ENCODE measurements at places on chromosomes 3 and 15. TPM values are rescaled to one million over a fixed set of nuclear protein-coding genes. Genes with fewer than 3 reads are reported as not detected.

FBXO22 gene
- polyA plus RNA-seq = 15.0 TPM

BAHD1 gene
- 9.7 TPM for polyA plus RNA-seq

FAM131A gene
- 32.5 TPM for polyA plus RNA-seq

ROBO1 gene
- 3.1 TPM for polyA plus RNA-seq

MASP1 gene
- polyA plus RNA-seq = 51.5 TPM

ATP13A5 gene
- not detected for polyA plus RNA-seq

DNA sequence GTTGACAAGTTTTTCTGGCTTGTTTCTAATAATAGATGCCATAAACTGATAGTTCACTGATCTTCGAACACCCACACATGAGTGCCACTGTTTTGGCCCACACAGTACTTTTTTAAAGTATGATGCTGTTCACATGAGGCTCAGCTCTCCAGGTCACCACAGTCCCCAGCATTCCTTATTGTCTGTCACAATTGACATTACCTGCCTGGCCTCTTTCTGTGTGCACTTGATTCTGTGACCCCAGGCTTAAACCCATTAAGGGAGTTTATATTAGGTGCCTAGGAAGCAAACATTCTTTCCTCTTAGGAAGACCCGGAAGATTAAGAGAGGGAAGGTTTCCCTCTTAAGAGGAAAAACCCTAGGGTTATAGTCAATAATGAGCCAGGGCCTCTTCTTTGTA lies 24.2 kb upstream of the LRRFIP2 start:
- DNase-seq = no peak

- no peak for DNase-seq
These were observed 204.5 kb upstream of the UBE2E1 start for GRCh38 chr3:23601091-23601822.

GRCh38 chr3:89612027-89612426 lies 504.6 kb downstream of the EPHA3 start:
- no peak for DNase-seq

DNA sequence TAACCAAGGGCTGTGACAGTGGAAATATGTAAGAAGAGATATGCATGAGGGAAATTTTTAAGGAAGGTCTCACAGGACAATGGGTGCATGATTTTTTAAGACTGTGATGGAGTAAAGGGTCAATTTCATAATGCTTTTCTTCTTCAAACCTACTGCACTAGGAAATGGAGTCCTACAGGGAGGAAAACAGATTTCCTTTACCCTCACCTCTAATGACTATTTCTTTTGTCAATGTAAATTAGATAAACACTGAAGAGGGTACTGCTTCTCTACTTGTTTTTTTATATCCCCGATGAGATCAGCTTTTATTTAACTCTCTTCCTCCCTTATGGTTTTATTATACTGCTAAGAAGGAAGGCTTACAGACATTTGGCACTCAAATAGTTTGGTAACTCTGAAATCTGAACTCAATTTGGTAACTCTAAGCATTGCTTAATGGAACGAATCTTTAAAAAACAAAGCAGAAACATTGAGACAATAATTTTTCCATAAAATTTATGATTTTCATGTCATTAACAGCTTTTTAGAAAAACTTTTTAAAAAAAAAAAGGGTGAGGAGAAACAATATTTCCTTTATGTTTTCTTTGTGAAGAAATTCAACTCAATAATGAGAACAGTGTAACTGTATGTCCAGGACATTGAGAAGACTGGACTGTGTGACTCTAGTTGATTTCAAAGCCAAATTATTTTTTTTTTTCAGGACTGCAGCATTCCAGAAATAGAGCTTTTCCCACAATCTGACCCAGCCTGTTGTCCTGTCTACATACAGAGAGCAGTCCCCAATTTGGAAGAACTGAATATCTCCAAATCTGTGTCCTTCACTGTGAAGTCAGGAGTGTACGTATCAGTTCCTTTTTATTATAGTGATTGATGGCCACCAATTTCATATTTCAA lies 64.4 kb downstream of the CRYBG3 start:
- DNase-seq = no peak

DNA sequence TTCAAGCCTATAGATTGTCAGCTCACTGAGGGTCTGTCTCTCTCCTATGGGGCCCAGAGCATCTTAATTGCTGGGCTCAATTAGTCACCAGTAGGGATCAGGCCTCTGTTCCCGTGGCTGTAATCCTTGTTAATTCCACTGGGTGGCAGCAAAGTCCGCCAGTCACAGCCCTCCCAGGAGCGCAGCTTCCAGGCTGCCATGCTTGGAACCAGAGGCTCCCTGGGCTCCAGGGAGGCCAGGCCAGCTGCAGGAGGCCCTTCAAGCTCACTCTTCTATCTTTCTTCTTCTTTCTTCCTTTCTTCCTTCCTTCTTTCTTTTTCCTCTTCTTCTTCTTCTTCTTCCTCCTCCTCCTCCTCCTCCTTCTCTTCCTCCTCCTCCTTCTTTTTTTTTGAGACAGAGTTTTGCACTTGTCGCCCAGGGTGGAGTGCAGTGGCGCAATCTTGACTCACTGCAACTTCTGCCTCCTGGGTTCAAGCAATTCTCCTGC lies 14.4 kb downstream of the RNU5B-1 start:
- peak; percentile 74 for DNase-seq

DNA sequence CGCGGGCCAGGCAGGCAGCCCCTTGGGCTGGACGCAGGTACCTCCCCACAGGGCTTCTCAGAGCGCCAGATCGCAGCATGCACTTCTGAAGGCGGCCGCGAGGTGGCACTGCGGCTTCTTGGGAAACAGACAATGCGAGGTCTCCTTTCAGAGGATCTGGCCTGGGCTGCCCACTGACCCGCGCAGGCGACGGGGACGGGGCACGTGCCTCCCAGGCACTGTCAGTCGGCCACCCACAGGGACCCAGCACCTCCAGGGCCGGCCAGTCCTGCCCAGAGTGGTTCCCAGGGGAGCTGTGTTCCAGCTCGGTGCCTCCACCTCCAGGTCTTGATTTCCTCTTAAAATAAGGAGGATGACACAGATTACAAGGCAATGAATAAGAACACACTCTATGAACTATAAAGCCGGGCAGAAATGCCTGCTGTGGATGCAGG lies 24.4 kb upstream of the TXNRD3 start:
- peak; percentile 84 for DNase-seq

DNA sequence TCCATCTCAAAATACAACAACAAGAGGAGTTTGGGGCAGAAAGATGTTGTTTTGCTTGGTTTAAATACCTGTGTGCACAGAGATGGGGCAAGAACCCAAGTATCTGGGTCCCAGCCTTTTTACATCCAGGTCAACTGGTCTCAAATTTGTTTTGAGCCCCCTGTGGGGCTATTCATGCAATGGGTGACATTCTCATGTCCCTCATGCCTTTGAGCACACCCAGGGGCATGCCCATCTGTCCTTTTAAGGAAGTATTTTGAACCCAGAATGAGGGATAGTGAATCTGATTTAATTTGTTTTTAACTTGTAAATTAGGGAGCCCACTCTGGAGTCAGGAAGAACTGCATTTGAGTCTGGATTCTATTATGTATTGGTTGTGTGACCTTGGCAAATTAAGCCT lies 14.8 kb downstream of the ABCF3 start:
- DNase-seq = no peak

GRCh38 chr15:71547011-71547410 lies 263.3 kb upstream of the NR2E3 start:
- DNase-seq = peak; percentile 42

GRCh38 chr3:154040283-154040682 lies 80.9 kb upstream of the ARHGEF26 start:
- no peak for DNase-seq

- no peak for DNase-seq
These were observed 80.7 kb downstream of the MBNL1 start for GRCh38 chr3:152349392-152349791.

GRCh38 chr3:141410846-141411245 lies 42.5 kb downstream of the ZBTB38 start:
- DNase-seq = no peak

GRCh38 chr15:85800478-85801123 lies 5.9 kb upstream of the KLHL25 start:
- DNase-seq = peak; percentile 70

DNA sequence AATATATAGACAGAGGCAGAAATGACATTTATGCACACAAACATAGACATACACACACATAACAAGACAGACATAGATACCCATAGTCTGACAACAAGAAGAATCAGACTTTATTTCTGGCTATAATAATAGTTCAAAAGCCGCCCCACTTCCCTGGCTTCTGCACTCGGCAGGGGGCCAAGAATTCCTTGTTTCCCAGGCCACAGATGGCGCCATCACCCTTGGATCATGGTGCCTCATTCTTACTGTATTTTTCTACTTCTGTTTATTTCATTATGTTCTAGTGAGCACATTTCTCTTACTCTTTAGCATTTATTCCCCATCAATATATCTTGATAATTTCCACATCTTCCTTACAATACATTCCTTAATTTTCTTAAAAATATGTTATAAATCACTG lies 387.5 kb downstream of the NLGN1 start:
- DNase-seq = no peak

DNA sequence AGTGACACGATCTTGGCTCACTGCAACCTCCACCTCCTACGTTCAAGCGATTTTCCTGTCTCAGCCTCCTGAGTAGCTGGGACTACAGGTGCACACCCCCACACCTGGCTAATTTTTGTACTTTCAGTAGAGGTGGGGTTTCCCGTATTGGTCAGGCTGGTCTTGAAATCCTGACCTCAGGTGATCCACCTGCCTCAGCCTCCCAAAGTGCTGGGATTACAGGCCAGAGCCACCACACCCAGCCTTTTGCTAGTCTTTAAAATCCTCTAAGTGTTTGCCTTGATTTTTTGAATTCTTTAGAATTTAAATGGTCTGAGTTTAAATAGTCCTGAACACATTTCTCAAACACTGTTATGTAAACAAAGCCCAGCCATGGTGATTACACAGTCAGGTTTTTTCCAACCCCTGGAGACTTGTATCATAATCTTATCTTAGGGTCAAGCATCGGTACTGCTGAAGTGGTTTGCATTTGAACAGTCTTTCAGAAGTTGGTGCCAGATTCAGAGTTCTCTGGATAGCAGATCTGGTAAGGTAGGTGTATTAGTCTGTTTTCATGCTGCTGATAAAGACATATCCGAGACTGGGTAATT lies 28.2 kb upstream of the PIAS1 start:
- DNase-seq = no peak

DNA sequence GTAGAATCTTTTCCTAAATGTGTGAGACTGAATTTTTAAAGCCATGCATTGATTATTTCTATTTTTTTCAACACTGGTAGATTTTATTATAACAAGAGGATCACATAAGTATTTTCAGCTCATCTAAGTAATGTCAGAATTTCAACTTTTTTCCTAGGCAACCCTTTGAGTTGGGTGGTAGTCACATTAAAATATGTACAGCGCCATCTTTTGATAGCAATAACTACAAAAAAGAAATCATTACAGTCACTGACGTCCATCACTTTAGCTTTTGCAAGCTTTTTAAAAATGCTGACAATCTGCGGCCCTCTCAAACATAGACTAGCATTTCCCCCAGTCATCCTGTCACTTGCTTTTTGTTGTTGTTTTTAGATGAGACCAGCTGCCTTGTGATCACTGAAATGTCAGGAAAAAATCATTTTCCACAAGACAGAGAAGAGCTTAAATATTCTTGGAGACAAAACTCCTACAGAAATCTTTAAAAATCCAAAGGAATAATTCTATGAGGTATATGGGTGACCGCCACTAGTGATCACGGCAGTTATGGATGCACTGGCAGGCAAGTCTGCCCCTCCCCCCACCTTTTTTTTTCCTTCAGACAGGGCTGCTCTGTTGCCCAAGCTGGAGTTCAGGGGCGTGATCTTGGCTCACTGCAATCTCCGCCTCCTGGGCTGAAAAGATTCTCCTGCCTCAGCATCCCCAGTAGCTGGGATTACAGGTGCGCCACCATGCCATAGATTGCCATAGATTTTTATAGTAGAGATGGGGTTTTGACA lies 384.0 kb upstream of the KCNMB2 start:
- DNase-seq = no peak

- no peak for DNase-seq
These were observed 99.4 kb downstream of the RPL39L start for GRCh38 chr3:187039723-187040414.

DNA sequence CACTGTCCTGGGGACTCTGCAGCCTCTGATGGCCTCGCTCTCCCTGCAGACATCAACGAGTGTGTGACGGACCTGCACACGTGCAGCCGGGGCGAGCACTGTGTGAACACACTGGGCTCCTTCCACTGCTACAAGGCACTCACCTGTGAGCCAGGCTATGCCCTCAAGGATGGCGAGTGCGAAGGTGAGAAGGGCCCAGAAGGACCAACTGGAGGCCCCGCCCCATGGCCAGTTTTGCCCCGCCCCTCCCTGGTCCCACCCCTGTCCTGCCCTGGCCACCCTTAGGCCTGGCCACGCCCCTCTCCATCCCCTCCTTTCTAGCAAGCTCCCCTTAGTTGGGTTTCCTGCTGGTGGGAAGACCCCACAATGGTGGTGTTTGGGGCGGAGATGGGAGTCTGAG lies 77.5 kb downstream of the FBLN2 start:
- no peak for DNase-seq

- DNase-seq = no peak
These were observed 667.1 kb upstream of the NR2F2 start for GRCh38 chr15:95663156-95664100.

DNA sequence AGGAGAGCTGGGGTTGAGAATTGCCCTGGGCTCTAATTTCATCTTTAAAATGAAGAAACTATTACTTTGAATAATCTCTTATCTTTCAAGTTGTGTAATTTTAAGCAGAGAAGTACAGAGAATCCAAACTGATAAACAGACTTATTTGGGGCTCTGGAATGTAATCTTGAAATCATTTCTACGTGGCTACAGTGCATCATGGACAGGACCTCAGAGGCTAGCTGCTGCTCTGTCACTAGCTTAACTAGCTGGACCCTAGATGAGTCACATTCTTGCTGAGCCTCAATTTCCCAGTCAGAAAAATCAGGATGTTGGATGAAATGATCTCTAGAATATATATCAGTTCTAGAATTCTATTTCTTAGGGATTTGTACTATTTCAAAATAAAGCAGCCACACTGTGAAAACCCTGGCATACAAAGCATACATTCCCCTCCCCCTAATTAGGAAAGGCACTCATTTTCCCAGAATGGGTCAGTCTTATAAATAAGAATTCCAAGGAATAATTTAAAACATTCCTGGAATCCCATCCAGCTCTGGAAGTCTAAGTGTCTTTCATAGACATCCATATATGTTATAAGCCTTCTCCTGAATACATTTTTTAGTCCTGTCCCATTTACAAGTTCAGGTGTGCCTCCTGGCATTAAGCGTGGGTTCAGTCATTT lies 47.2 kb downstream of the RASGRP1 start:
- no peak for DNase-seq

GRCh38 chr3:141986548-141987107 lies 110.2 kb downstream of the ATP1B3 start:
- DNase-seq = no peak

DNA sequence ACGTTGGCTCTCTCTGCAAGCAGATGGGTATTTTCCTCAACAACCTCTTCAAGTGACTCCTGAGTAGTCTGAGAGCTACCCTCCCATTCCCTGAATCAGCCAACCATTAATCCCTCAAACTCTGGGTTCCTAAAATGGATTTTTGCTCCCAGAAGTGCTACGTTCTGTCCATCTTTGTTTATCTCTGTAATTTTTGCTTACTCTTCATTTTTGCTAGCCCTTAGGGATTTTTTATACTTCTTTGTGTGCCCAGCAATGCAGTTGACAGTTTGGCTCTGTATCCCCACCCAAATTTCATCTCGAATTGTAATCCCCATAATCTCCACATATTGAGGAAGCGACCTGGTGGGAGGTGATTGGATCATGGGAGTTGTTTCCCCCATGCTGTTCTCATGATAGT lies 35.4 kb upstream of the COL6A5 start:
- DNase-seq = no peak

Data from heart right ventricle (tissue), 16 donors.